ENCODE measurements at places on chromosomes 4 and X.

DNA sequence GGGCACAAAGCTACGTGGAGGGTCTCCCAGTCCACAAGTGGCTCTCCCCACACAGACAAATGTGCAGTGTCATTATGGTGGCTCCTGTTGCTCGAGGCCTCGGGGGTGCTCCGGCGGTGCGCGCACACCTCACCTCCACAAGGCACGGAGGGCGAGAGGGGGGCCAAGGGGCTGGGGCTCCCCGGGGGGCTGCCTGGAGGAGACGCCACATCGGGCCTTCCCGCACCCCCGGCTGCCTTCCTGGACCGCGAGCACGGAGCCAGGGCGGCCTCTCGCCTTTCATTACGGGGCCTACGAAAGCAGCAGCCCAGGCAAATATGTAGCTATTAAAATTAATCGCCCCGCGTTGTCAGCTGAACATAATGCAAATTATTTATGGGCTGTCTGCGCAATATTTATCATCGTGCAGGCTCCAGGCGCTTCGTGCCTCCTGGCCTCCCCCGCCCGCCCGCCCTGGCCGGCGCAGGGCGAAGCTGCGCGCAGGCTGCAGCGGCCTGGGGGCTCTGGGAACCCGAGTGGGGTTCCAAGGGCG lies 70.8 kb upstream of the BCOR start:
- no peak for DNase-seq

- no peak for DNase-seq
Measured at GRCh38 chr4:95556207-95556859, 7.6 kb upstream of the UNC5C start.

DNA sequence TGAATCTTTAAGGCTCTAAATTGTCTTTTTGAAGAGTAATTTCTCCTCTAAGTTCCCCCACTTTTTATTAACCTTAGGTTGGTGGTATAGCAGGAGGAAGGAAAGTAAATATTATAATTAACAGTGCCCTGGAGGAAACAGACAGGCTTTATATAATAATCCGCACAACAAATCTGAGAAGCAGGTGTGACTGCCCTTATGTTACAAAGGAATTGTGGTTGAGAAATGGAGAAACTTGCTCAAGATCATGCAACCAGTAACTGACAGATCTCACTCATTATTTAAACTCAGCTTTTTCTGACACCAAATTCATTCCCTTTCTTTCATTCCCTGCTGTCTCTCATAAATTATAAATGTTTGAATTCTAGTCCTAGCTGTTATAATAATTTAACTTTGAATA lies 282.0 kb downstream of the PPP3CA start:
- DNase-seq, result no peak

- no peak for DNase-seq
Measured at GRCh38 chr4:1727117-1728031, 6.1 kb downstream of the TACC3 start.

DNA sequence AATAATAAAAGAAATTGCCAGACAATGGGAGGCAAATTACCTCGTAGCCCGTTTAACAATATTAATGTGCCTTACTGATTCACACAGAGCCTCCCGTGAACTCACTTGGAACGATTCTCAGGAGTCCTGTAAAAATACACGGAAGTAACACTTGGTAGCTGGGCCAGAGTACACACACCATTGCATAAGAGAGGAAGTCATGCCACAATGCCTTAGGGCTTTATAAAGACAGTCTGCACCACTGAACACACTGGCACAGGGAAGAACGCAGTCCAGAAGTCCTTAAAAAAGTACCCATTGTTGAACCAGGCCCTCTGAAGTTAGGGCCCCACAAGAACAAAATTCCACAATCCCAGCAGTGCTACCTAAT lies 15.1 kb downstream of the SLC2A9 start:
- DNase-seq, result no peak

DNA sequence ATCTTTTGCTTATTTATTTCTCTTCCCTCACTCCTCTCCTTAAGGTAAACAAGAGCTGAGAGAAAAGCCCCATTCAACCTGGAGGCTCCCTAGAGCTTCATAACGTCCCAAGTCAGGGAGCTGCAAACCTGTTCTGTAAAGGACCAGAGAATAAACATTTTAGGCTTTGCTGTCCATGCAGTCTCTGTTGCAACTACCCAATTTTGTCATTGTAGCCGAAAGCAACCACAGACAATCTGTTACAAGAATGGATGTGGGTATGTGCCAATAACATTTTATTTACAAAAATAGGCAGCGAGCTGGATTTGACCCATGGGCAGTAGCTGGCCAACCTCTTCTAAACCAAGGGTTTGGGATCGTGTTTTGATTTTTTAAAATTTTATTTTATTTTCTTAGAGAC lies 71.3 kb upstream of the TBL1X start:
- no peak for DNase-seq

DNA sequence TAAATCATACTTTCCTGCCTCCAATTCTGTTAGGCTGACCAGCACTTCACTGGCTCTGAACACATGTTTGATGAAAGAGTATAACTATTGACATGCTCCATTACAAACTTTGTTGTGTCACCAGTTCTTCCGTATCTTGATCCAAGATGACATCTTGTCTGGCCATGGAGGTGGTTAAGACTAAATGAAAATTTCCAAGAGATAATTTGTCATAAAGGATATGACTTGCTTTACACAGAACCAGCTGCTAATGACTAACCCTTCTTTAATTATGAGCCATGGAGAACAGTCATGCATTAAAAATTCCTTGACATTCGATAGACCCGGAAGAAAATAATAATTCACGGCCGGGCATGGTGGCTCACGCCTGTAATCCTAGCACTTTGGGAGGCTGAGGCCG lies 17.7 kb upstream of the N4BP2 start:
- no peak for DNase-seq

DNA sequence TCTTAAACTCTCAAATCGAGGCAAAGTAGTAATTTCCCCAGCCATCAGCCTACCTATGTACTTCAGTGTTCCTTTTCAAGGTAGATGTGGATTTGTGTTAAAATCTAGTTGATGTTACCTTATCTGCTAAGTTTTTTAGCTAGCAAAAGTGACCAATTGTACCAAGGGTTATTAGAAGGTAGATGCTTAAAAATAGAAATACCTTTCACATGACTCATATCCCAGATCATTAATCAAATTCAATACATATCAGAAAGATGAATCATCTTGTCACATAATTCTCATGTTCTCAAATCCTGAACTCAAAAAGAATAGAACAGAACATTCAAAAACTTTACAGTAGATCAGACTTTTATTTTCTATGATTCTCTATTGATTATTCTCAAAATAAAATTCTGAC lies 3.5 kb downstream of the ENAM start:
- DNase-seq, result no peak

- no peak for DNase-seq
Measured at GRCh38 chr4:17721496-17722355, 59.7 kb downstream of the FAM184B start.

DNA sequence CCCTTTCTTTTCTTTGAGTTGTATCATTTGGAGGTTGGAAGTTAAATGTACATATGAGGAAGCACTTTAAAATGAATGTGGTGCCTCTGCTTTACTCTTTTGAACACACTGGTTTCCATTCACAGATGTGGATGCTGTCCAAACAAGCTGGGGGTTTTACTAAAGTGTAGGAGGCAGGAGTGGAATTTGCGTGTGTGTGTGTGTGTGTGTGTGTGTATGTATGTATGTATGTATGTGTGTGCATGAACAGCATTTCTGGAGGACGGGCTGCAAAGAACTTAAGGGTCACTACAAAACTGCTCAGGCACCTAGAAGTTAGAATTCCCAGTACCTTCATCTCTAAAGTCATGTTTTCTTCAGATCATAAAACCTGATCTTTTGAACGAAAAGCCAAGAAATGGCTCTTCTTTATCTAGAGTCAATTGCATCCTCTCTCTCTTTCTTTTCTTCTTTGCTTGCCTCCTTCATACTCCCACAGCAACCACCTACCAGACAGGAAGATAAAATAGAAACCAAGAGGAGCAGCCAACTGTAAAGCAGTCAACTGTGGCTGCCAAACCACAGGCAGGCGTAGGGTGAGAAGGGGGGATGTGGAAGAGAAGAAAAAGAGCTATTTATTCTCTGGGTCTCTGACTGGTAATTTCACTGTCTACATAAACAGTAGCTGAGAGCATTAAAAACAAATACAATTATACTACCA lies 177.0 kb upstream of the RASGEF1B start:
- DNase-seq, result no peak

DNA sequence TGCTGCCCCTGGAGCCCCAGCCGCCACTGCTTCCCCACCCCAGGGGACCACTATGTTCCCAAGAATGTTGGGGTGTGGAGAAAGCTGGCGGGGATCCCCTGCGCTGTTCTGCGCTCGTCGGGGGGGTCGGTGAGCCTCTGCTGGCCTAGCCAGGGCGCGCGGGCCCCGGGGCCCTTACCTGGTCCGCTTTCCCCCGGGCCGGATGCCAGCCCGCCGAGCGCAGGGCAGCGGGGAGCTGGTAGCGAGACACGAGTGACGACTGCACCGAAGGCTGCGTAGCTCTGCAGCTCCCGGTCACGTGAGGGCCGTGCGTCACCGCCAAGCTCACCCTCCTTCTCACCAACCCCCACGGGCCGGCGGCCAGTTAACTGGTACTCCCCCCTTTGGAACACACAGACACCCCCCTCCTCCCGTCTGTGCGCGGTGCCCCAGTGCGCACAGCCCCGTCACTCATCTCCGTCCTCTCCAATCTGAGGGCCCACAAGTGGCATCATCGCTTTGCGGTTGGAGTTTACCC lies at the start of gene BEX1:
Gene BEX1, minus strand, starts transcription at position 254 of the 517 bp plus-strand sequence. CDS start 897 bp downstream, outside the sequence.
- peak; percentile 86 for DNase-seq

- DNase-seq, result no peak
Measured at GRCh38 chrX:24846550-24847150, 152.9 kb downstream of the POLA1 start.

DNA sequence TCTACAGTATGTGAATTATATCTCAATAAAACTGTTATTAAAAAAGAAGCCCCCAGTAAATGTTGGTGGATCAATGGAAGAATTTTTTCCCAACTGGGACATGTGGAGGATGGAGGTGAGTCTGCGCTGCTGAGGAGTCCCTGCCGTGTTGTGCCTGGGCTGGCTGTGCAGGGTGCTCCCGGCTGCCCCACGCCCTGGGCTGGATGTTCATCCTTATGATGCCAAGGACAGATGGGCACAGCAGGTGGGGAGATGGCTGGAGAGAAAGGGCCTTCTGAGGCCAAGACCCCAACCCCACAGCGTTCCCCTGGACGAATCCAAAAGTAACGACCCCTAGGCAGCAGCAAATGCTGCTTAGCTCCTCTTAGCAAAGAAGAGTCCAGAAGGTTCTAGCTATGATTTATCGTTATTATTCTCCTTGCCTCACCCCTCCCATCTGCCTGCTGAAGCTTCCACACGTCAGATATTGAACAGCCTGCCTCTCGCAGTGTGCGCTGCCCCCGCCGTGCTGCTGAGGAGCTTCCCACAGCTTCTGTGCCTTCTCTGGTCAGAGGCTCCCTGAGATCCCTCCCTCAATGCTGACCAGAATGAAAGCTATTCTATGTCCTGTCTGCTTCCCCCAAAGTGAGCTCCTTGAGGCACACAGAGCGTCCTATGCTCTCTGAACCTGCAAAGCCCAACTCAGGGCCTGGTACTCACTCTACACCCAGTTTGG lies 26.5 kb downstream of the HMX1 start:
- DNase-seq, result no peak

- DNase-seq, result no peak
Measured at GRCh38 chr4:40710484-40711254, 39.1 kb upstream of the NSUN7 start.

GRCh38 chrX:7307720-7308119 lies 159.8 kb upstream of the PUDP start:
- DNase-seq, result no peak

- no peak for DNase-seq
Measured at GRCh38 chr4:32564626-32565025, 1844.5 kb downstream of the PCDH7 start.

- peak; percentile 84 for DNase-seq
Measured at GRCh38 chrX:69179380-69179911, 14.2 kb upstream of the PJA1 start.

- no peak for DNase-seq
Measured at GRCh38 chr4:7465017-7465416, 30.3 kb upstream of the PSAPL1 start.
